ENCODE measurements at places on chromosomes 4 and X.

GRCh38 chrX:106436691-106437090 is 175.1 kb upstream of the RADX start:
- DNase-seq = no peak

DNA sequence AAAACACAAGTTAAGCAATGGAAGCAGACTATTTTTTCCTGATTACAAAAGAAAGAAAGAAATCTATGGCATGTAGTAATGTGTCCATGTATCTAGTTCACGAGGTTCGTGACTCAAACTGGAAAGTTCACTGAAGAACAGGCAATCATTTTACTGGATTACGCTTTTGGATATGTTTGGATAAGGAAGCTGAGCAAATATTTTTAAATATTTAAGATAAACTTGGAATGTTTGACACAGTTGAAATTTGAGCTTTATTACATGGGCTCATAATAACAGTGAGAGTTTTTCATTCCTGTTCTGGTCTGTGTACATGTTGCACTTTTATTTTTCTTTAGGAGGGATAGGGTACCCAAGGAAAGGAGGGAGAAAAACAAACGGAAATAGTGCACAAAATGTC is 244.2 kb upstream of the GK2 start:
- DNase-seq = no peak

DNA sequence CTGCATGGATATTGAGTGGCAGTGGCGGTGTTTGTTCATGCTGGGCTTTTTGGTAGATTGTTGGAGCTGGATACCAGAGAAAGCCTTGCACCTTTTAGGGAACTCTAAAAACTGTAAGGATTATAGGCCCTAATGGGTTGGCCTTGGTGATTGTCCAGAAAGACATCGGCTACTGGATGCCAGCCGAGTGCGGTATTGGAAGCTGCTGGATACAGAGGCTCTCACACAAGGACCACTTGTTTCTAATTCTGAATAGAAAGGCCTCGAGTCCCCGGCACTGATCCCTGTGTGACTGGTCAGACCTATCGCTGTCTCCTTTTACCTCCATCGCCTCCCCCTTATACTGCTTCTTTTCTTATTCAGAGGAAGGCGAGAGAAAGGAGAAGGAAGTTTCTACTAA is 27.3 kb upstream of the SCOC start:
- no peak for DNase-seq

- no peak for DNase-seq
Observed at GRCh38 chr4:46399440-46399839, 9.5 kb upstream of the GABRA2 start.

GRCh38 chrX:139120760-139121159 is 409.2 kb upstream of the FGF13 start:
- no peak for DNase-seq

GRCh38 chr4:146051728-146052391 is 113.2 kb upstream of the ZNF827 start:
- no peak for DNase-seq

DNA sequence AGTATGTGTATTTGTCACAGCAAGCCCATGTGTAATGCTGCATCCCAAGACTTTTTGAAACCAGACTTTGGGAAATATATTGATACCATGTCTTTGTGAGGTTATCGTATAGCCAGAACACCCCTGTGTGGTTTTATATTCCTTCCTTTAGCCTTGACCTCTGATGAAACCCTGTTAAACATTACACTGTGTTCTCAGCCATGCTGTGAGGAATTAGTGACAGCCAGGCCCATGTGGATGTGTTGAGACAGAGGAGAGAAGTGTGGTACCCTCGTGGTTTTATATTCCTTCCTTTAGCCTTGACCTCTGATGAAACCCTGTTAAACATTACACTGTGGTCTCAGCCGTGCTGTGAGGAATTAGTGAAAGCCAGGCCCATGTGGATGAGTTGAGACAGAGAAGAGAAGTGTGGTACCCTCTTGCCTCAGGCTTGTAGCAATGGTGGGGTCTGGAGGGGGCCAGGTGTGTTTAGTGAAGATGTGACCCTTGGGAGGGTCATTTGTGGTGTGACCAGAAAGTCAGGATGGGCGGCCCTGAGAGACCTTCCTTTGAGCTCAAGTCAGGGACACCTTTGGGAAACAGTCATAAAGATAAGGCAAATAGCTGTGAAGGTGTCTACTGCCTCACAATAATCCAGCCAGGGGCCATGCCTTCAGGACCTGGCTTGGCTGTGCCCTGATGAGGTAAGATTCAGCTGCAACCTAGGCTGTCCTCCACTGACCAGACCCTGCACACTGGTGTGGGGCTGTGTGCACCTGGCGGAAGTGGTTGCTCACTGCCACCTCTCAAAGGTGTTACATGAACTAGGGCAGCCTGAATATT is 110.0 kb downstream of the IRF2 start:
- no peak for DNase-seq

GRCh38 chr4:47032405-47033106 is 1.2 kb downstream of the GABRB1 start:
- DNase-seq = peak; percentile 15

GRCh38 chr4:95248720-95249425 is 299.9 kb downstream of the UNC5C start:
- DNase-seq = no peak

GRCh38 chrX:80285131-80285773 is 135.0 kb upstream of the TENT5D start:
- no peak for DNase-seq

GRCh38 chr4:73197220-73197619 is 61.4 kb downstream of the ANKRD17 start:
- no peak for DNase-seq

- DNase-seq = no peak
Observed at GRCh38 chr4:185637163-185637875, 102.0 kb upstream of the PDLIM3 start.

- DNase-seq = no peak
Observed at GRCh38 chr4:99061048-99061700, 27.4 kb downstream of the ADH5 start.

DNA sequence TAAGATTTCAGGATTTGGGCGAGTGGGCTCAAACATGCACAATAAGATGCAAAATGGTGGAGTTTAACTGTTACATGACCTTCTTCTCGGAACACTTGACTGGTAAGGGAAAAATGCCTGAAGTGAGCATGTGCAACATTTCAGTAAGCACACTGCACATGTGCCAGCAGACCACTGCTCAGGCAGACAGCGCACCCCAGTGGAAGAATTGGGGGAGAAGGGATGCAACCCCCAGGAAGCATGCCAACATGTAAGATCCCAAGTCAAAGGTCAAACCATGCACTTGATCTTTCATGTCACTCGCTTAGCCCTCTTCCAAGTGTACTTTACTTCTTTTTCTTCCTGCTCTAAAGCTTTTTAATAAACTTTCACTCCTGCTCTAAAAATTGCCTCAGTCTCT is 256.3 kb downstream of the CENPC start:
- DNase-seq = no peak
